Renal cortex interstitium (tissue), 15 donors: ENCODE measurements at places on chromosomes 13 and 19.

DNA sequence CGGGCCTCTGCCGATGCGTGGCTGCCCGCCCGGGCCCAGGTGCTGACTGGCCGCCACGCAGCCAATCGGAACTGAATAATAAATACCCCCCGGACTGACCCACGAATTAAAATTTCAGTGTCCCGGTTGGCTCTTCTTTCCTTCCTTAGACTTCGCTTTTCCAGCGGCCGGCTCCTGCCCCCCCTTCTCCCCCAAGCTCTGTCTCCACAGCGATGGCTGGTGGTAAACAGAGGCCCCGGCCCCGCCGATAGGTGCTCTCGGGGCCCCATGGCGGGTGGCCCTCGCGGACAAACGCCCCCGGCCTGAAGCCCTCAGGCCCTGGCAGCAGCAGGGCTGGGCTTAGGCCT lies 2.6 kb downstream of the ZBTB7A start:
- no peak for DNase-seq

- DNase-seq = no peak
These were observed 4.0 kb downstream of the TCF3 start for GRCh38 chr19:1648459-1648849.

DNA sequence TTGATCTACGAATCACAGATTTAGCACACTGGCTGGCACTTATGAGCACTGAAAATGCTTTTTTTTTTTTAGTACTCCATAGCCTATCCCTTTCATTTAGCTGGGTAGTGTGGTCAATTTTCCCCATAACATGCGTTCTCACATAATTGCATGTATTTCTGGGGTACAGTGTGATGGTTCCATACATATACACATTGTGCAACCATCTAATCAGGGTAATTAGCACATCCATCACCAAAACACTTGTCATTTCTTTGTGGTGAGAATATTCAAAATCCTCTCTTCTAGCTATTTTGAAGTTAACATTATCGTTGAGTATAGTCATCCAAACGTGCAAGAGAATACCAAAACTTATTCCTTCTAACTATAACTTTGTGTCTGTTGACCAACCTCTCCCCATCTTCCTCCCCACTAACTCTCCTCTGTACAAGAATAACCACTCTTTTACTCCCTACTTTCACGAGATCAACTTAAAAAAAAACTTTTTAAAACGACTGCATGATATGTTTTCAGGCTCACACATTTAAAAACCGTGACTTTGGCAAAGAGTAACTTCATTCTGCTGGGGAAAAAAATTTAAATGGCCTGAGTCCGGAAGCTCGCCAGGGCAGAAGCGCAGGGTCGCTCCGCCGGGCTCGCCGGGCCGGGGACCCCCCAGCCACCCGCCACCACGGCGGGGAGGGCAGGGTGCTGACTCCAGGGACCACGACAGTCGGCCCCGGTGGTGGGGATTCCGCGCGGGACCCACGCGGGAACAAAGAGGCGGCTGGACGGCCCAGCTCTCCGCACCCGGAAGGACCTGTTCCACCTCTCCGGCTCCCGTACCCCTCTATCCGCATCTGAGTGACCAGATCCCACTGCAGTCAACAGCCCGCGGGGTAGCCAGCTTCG lies 868 bp upstream of the UBAC2 start:
- no peak for DNase-seq

DNA sequence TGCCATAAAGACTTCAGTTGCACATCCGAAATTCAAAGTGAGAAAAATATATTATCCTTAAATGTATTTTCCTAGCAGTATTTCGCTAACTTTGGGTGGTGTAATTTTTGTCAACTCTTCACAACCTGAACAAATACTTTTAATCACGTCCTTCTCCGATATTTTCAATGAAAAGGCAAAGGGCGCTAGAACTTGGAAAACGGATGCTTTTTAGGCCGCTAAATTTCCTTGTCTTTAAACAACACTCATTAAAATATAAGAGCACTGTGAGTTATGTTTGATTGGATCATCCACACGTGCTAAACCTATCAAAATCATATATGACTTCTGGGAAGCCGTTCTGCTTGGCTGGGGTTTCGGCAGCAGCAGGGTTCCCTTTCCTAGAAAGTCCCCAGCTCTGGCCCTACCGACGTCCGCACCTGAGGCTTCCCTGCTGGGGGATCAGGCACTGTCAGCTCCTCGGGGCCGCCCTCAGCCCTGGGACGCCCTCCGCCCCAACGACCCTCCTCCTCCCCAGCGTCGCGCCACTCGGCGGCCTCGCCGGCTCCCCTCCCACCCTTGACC lies 462 bp upstream of the MPHOSPH8 start:
- DNase-seq = no peak

DNA sequence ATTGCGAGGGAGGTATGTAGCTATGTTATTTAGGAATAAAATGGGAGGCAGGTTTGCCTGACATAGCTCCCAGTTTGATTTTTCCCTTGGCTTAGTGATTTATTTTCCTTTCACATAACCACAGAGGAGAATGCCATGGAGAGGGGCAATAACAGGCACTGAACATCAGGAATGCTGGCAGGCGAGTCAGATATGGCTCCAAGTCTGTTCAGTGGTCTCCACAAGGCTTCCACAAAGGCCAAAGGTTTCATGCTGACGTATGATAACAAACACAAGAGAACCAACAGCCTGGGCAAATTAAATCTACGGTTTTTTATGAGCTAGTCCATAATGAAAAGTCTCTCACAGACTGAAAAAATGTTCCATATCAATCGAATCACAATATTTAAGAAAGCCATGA lies 66.7 kb downstream of the SUCLA2 start:
- no peak for DNase-seq

- DNase-seq = no peak
These were observed 17.8 kb downstream of the HNRNPM start for GRCh38 chr19:8462571-8462970.

DNA sequence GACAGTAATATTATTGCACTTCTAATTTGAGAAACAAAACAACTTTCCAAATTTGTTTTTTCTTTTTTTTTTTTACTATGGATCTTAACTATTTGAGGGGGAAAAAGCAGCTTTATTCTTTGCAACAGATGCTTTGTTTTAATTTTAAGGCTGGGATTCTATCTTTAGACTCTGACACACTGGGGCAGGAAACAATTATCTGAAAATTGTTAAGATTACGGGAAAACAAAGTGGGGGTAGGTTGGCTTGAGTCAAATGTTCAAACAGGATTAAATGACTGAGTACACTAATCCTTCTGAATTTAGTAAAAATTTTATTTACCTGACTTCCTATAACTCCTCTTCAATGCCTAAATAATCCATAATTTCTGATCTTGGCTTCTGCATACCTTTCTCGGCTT lies 543.2 kb downstream of the SLITRK6 start:
- no peak for DNase-seq

DNA sequence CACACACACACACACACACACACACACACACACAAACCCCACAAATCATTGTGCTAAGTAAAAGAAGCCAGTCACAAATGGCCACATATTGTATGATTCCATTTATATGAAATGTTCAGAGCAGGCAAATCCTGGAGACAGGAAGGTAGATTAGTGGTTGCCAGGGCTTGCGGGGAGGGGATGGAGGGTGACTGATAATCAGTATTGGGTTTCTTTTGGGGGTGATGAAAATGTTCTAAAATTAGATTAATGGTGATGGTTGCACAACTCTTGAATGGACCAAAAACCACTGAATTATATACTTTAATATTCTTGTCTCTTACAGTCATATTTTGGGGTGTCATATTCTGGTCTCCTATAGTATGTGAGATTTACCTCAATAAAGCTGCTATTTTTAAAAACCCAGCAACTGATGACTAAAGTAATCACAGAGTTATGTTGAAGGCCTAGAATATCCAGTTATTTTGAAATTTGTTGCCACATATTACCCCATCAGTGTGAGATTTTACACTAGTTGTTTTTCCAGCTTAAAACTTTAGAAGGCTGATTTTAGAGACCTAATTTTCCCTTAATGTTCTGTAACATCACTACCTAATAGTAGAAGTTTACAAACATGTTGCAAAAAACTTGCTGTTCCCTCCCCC lies 20.3 kb downstream of the FLT1 start:
- no peak for DNase-seq

- DNase-seq = no peak
These were observed 846 bp downstream of the RPL13A start for GRCh38 chr19:49488046-49488862.

DNA sequence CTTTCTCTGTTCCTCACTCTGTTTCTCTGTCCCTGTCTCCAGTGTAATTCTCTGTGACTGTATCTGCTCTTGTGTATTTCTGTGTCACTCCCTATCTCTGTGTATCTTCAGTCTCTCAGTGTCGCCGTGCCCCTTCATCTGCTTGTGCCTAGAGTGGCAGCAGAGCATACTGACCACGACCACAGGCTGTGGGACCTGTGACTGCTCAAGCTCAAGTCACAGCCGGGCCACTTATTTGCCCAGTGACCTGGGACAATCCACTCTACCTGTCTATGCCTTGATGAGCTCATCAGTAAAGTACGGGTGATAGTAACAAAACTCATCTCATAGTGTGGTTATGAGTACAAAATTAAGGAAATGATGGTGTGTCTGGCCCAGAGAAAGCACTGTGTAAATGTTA lies 8.7 kb downstream of the TMEM147 start:
- no peak for DNase-seq

- DNase-seq = no peak
These were observed 41.5 kb downstream of the ZNF682 start for GRCh38 chr19:19997656-19998268.

GRCh38 chr13:107070792-107071191 lies 502.9 kb upstream of the ARGLU1 start:
- DNase-seq = no peak

- DNase-seq = no peak
These were observed 27.1 kb upstream of the MTUS2 start for GRCh38 chr13:28792992-28793391.

GRCh38 chr13:31043957-31044356 lies 111.5 kb downstream of the TEX26 start:
- no peak for DNase-seq

- DNase-seq = no peak
These were observed 57.9 kb downstream of the KCTD12 start for GRCh38 chr13:76828316-76828741.

GRCh38 chr13:76715621-76716020 lies 170.6 kb downstream of the KCTD12 start:
- no peak for DNase-seq

- no peak for DNase-seq
These were observed 396.1 kb downstream of the EFNB2 start for GRCh38 chr13:106139377-106139776.

GRCh38 chr13:23081220-23081619 lies 99.6 kb upstream of the SGCG start:
- DNase-seq = no peak

GRCh38 chr13:42495751-42496150 lies 78.2 kb upstream of the TNFSF11 start:
- no peak for DNase-seq

- no peak for DNase-seq
These were observed 42.5 kb downstream of the CELF5 start for GRCh38 chr19:3266792-3267514.

- no peak for DNase-seq
These were observed 10.2 kb downstream of the CLN5 start for GRCh38 chr13:77001963-77002587.

GRCh38 chr13:110012102-110012739 lies 225.8 kb upstream of the IRS2 start:
- DNase-seq = no peak

DNA sequence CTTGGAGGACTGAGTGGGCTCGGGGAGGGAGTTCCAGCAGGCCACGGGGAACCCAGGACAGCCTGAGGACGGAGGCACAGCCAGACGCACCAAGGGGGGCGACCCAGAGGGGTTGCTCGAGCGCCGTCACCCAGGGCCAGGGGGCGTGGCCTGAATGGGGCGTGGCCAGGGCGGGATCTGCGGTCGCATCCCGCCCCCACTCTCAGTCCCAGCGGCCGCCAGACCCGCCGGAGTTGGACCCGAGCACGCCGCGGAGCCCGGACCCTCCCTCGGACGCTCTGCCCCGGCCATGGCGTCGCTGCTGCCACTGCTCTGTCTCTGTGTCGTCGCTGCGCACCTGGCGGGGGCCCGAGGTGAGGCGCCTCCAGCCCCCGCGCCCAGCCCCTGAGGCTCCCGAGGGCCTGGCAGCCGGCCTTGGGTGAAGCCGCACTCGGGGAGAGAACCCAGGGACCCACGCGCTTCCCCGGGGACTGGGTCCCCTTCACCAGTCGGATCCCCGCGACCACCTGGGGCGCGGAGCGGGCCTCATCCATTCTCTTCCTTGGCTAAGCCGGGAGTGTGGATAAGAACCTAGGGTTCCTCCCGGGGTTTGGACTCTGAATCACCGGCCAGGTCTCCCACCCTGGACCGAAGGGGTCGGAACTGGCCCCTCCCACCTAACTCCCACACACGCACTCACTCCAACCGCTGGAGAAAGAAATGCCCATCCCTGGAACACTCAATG lies at the start of gene CILP2:
Gene CILP2 (plus strand): TSS at position 205 of the 724 bp plus-strand sequence. CDS start 85 bp downstream, at position 290.
- no peak for DNase-seq

DNA sequence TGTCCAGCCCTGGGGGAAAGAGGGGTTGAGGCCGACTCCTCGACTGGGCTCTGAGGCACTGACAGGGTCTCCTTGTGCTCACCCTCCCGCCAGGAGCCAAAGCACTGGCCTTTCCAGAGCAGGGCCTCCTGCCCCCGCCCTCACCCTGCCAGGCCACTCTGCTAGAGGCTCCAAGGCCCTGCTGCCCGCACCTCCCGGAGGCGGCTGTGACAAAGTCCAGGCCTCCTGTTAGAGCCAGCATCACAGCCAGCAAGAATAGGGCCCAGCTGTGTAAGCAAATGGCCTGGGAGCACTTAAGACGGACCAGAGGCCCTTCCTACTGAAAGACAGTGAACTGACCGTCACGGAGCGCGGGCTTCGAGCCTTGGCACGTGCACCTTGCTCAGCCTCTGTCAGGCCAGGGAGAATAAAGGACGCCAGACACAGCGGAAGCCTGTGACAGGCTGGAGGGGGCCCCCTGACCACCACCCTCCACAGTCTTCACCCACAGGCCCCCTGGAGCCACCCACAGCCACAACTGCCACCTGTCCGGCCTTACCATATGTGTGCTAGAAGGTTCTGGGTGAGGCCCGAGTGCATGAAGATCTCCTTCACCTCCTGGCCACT lies 50.9 kb downstream of the EPS15L1 start:
- DNase-seq = no peak

- DNase-seq = no peak
These were observed 9.2 kb upstream of the DNAJC15 start for GRCh38 chr13:43014162-43014561.

GRCh38 chr19:13024126-13024950 lies 29.1 kb downstream of the NFIX start:
- DNase-seq = no peak

- DNase-seq = no peak
These were observed 194.8 kb downstream of the DCLK1 start for GRCh38 chr13:35936246-35936978.

GRCh38 chr19:48844472-48844871 lies 8.2 kb upstream of the HSD17B14 start:
- DNase-seq = no peak
